NCI-H1105 (cell line): ENCODE measurements at places on chromosomes 2 and 18.
A peak's percentile ranks its signal among the peaks of the same experiment; 100 is the strongest.

DNA sequence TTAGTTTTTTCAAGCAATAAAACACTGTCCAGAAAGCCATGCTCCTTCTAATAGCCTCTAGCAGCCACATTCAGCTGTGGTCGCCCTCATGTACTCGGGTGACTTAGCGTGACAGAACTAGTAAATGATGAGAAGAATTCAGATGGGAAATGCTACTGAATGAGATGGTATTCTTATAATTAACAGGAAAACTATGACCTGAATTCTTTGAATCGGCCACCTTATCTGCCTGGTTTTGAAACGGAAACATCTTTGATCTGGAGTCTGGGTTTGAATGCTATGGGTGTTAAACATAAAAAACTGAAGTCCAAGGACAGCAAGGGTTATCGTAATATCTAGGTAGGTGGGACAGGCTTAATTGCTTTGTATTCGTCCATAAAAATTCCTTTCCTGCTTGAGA is 138.8 kb upstream of the DNMT3A start:
- no peak for DNase-seq

DNA sequence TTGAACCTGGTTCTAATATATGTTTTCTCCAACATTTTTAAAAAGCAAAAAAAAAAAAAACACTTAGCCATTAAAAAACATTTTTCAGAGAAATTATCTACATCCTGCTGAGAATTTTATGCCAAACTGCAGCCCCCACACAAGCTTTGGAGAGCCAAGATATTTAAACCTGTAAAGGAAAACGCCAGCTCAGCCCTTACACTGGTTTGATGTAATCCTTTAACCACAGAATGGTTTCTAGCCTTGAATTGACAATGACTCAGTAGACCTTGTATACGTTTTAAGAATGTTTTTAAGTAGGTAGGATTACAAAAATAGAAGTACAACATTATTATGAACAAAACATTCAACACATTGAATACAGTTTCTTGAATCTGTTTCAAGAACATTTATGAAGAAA is 113.6 kb downstream of the BABAM2 start:
- no peak for DNase-seq

GRCh38 chr18:76335859-76336640 is 159.0 kb downstream of the ZNF516 start:
- DNase-seq: no peak

DNA sequence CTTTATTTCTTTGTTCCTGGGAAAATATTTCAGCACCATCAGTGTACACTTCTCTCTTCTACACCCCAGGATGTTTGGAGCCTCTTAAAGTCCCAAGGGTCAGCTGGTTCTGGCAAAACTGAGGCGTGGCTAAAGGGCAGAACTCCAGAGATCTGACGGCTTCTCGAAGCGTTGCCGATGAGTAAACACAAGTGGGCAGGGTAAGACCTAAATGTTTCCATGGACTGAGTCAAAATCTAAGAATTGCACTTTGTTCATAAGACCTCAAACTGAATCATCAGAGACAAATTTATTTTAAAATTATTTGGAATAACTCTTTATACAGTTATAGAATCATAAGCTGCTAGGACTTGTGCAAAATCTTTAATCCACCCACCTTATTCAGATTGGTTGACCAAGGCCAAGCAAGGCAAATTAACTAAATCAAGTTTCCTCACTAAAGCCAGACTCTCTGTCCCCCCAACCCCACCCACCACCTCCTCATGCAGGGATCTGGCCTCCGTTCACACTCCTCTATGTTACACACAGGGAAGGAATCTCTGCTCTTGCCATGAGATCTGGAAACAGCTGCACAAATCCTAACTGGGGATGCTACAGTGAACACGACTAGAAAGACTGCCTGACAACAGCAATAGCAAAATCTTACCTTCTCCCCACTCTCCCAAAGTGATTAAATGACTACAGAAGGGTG is 342.6 kb upstream of the KLHL29 start:
- no peak for DNase-seq

GRCh38 chr2:126510960-126511359 is 145.0 kb upstream of the GYPC start:
- no peak for DNase-seq

DNA sequence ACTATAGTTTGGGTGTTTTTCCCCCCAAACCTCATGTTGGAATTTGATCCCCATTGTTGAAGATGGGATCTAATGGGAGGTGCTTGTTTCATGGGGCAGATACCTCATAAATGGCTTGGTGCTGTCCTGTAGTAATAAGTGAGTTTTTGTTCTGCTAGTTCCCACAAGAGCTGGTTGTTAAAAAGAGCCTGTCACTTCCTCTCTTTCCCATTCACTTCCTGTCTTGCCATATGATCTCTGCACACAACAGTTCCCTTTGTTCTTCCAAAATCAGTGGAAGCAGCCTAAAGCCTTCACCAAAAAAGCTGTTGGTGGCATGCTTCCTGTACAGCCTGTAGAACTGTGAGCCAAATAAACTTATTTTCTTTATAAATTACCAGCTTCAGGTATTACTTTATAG is 768.2 kb upstream of the VRK2 start:
- no peak for DNase-seq

DNA sequence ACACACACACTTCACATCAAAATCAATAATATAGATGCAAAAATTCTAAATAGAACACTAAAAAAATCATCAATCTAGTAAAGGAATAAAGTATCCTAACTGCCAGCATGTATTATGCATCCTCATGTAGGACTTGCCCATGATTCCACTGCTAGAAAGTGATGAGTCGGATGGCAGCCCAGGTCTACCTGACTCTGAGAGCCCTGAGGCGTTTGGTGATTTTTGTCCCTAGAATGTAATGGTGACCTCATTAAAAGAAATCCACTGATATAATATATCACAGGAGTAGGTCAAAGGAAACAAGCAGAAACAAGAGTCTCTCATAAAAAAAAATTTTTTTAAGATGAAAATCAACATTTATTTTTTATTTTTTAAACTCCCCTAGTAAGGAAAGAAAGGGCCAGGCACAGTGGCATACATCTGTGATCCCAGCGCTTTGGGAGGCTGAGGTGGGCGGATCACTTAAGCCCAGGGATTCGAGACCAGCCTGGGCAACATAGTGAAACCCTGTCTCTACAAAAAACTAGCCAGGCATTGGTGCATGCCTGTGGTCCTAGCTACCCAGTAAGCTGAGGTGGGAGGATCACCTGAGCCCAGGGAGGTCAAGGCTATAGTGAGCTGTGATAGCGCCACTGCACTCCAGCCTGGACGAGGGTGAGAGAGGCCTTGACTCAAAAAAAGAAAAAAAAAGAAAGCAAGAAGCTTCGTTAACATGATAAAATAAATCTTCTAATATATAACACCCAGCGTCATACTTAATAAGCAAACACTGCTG is 24.4 kb upstream of the ACTG2 start:
- DNase-seq: no peak

DNA sequence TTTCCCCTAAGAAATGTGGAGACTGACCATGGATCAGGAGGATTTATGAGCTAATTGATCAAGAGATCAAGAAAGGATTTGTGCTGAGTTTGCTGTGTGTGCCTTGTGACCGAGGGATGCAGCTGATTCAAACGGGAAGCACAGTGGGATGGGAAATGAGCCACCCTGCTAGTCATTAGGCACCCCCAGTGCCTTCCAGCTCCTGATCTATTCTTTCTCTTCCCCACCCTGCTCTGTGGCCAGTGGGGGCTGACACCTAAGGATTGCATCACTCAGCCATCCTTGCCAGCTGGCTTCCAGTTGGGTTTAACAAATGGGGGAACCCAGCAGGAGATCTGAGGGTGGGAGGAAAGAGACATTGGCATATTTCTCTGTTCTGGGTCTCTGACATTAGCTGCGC is 132.2 kb upstream of the CXCR4 start:
- no peak for DNase-seq

- no peak for DNase-seq
Observed at GRCh38 chr18:42475157-42475556, 520.1 kb downstream of the PIK3C3 start.

DNA sequence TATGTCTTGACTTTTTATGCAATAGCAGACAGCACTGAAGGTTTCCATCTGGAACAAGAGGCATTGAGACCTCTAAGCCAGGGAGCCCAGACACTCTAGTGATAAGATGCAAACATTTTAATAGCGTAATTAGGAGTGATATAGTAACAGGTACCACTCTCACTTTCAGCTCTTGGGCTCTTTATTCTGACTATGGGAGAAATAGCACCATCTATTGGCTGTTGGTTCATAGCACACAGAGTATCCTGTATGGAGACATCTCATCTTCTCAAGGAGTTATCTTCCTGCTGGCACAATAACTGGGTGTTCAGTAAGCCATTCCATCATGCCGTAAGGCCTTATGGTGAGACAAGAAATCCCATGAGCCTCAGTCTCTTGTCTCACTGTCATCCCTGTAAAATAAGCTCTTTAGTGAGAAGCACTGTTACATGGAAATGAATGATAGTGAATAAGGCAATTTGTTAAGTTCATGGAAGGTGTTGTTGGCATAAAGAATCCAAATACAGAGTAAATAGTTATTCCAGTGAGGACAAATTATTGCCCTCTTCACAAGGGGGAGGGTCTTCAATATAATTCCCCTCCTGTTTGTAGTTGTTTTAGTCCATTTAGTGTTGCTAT is 48.3 kb downstream of the THUMPD2 start:
- peak; percentile 4 for DNase-seq

DNA sequence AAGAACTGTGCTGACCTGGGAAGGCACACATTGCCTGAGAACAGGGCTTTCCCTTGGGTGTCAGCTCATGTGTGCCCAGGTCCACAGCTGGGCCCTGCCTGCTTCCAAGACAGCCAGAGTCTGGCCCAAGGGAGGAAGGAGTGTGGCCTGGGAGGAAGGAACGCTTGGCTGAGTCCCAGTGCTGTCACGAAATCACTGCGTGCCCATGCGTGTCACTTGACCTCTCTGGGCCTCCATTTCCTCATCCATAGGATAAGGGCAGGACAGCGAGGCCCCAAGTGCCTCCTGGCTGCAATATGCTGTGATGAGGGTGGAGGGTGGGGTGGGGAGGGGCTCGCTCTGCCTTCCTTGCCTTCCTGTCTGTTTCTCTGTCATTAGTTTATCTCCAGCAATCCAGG is 642 bp upstream of the KCNK3 start:
- no peak for DNase-seq

GRCh38 chr18:76377359-76377756 is 117.7 kb downstream of the ZNF516 start:
- DNase-seq: no peak

GRCh38 chr18:57113799-57114420 is 33.0 kb upstream of the BOD1L2 start:
- no peak for DNase-seq

- DNase-seq: no peak
Observed at GRCh38 chr2:195768431-195768830, 111.4 kb downstream of the SLC39A10 start.

DNA sequence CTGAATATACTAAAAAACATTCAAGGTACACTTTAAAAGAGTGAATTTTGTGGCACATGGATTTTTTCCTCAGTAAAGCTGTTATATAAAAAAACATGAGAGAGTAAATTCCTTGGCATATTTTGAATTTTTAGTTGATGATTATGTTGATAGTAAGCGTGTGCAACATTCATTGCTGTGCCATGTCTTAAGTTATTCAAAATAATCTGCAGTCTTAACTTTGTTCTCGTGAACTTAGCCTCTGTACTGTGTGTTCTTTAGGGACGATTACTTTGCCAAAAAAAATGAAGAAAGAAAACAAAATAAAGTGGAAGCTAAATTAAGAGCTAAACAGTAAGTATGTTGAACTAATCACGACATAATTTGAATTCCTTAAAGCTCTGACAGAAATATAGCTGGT is 9.6 kb downstream of the SSB start:
- DNase-seq: no peak

DNA sequence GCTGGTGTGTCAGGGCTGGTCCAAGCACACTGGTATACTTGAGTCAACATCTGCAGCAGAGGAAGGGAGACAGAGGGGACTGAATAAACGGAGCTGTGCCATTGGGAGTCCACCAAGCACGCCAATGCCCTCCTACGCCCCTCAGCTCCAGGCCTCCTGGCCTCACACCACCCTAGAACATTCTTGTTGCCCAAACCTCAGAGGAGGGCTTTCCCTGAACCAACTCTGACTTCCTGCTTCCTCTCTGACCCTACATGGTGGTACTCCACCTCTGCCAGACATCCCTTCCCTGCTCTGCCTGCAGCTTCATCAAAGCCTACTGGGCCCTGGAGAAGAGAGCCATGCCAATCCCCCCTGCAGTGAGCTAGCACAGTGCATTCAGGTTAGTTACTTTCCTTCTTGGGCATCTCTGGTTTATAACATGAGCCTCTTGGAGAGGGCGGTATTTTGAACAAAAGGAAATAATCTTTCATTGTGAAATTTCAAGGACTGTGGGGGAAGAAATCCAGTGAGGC is 54.4 kb downstream of the ZBTB7C start:
- DNase-seq: no peak
